ENCODE measurements at places on chromosomes 1 and 21.

GRCh38 chr1:185776522-185776921, 42.3 kb downstream of the HMCN1 start:
- DNase-seq = no peak

GRCh38 chr1:147542569-147542897, 1.2 kb downstream of the BCL9 start:
- no peak for DNase-seq

DNA sequence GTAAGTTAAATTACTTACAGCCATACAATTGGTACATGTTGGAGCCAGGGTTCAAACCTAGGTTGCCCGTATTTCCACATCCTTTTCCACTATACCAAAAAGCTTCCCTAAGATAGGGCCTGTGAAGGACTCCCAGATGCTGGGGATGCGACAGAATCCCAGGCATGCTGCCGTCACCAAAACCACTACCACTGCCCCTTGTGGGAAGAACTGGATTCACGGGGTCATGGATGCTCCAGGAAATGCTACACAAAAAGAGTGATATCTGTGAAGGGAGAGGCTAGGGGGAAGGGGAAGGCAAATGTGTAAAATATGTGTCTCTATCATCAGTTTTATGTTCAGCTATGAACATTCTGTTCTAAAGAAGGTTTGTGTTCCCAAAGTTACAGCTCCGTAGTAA, 133.9 kb upstream of the IVNS1ABP start:
- no peak for DNase-seq

GRCh38 chr1:203176273-203177035, 828 bp upstream of the MYBPH start:
- no peak for DNase-seq

- no peak for DNase-seq
These were observed 146.6 kb downstream of the FAM78B start for GRCh38 chr1:166020210-166020609.

DNA sequence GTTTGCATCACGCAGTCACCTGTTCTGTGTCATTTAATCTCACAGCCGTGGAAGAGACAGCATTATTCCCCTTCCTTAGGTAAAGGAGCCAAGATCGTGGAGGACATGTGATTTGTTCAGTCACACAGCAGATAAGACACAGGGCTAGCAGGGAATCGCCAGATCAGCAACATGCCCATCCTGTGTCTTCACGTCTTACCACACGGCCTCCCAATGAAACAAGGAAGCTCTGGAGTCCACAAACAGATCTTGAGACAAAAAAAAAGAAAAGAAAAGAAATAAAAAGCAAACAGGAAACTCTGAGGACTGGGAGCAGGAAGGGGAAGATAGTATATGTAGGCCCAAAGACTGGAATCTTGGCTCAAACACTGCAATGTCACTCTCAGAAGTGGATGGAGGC, 155.3 kb downstream of the ADSS2 start:
- DNase-seq = no peak

DNA sequence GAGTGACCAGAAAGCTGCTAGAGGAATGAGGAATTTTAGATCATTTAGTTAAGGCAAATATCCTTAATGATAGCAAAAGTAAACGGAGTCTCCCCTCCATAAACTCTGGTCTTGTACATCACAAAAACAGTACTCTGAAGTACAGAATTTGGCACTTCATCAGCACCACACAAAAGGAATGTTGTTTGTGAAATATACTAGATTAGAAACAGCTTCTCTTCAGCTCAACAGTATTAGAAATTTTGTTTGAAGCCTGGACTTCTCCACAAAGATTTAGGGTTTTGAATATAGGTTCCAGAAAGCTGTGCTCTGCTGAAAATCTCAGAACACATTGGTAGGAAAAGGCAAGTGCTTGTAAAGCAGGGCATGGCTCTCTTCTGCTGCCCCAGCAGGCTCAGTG, 135.1 kb upstream of the PTGFR start:
- peak; percentile 82 for DNase-seq

GRCh38 chr1:168734946-168735345, 5.9 kb upstream of the DPT start:
- DNase-seq = no peak

DNA sequence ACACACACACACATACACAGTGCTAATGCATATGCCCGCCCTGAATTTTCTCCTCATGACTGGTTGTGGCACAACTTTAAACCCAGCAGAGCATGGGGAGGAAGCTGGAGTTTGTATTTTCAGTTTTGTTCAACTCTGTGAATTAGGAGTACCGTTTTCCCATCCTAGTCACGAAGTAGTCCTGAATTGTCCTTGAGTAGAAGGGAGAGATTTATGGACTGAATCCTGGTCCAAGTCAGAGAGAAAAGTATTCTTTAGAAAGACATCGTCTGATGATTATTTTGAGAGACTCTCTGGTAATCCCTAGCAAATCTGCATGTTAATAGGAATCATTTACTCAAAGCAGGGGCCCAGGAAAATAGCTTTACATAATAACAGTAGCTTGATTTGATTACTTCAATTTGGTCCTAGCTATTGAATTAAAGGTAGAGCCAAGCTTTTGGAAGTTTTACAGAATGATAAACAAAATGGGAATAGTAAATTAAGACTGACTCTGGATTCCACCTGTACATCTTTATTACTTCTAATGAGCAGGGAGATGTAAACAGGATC, 60.5 kb upstream of the OLIG2 start:
- DNase-seq = no peak

DNA sequence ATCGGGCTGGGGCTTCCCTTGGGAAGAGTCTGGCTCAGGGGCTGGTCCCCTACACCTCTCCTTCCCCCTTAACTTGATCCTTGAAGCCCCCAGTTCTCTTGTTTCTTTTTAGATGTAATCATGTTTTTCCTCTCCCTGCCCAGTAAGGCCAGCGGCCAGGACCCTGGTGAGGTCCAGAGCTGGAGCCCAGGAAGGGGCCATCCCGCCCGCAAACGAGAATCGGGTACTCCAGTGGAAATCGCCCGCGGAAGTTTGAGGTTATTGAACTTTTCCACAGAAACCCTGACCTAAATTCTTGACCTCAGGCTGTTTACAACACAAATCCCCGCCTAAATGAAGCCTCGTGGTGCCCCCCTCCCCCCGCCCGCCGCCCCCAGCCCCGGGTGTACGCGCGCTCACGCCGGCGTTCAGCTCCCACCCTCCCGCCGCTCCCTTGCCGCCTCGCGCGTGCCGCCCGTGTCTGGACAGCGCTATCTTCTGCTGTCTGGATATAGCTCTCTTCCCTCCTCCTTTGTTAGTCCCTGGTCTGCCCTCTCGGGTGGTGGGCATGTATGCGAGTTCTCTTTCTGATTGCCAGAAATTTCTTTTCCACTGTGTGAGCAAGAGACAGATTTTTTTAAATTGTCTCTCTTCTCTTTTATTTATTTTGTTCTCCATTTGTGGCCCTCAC, 165.9 kb upstream of the CACNA1E start:
- no peak for DNase-seq

DNA sequence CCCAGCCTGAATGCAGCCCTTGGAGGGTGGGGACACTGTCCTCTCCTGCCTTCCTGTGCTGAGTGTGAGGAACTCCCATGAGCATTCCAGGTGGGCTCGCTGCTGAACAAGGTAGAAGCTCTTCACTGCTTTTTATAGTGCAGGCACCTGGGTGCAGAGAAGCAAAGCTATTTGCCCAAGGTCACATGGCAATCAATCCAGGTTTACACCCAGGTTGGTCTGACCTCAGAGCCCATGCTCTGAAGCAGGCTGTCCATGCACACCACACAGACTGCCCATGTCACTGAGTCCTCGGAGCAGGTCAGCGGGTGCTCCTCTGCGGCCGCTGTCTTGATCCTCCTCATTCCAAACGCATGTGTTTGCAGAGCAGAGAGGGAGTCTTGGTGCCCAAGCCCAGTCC, 323.4 kb upstream of the VAMP3 start:
- no peak for DNase-seq

DNA sequence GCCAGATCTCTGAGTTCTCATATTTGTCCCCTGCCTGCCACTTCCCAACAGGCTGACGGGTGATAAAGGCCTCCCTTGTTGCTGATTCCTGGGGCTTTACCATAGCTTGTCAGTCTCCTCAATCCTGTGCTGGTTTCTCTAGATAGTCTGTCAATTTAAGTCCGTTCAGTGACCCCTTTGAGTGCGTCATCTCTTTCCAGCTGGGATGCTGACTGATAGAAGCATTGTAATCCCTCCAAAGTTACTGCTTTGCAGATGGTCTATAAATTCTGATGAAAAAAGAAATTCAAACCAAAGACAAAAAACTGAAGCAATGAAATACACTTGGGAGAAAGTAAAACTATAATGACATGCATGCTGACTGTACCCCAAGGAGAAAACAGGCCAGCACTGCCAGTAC, 28.3 kb downstream of the RHOU start:
- DNase-seq = no peak

DNA sequence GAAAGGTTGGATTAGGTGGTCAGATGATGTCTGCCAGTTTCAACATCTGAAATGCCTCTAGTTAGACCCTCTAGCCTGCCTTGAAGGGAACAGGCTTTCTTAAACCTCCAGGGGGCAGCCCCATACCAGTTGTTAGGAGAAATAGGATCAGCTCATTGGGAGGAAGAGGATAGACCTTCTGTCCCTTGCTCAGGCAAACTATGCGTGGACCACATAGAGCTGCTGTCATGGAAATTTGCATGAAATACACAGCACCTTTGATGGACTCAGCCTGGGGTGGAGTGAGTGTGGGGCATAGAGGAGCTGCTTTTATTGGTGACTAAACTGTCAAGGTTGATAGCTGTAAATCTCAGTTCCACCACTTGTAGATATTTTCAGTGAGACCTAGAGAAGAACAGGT, 38.4 kb upstream of the SPAG17 start:
- no peak for DNase-seq

DNA sequence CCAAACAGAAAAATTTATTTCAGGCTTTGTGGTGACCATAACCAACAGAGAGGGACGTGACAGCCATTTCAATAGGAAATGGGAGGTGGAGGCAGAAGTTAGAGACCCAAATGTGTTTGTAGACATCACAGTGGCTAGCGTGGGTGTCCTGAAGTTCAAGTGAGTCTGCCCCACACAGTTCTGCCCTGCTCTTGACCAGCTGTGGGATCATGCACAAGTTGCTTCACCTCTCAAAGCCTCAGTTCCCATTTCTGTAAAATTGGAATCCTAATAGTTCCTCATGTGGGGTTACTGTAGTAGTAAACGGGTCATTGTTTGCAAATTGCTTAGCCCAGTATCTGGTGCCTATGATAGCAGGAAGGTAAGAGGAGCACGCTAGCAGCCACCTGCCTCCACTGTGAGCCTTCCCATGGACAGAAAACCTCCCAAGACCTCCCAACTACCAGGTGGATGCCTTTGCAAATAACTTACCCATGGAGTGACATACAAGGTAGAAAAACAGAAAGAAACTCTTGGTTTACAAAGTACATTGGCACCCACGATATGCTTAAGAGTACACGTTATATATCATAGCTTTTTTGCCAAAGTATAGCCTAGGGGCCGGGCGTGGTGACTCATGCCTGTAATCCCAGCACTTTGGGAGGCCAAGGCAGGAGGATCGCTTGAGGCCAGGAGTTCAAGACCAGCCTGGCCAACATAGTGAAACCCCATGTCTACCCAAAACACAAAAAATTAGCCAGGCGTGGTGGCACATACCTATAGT, 29.1 kb downstream of the FHAD1 start:
- DNase-seq = no peak

- DNase-seq = no peak
These were observed 35.5 kb downstream of the CACHD1 start for GRCh38 chr1:64505232-64505943.

DNA sequence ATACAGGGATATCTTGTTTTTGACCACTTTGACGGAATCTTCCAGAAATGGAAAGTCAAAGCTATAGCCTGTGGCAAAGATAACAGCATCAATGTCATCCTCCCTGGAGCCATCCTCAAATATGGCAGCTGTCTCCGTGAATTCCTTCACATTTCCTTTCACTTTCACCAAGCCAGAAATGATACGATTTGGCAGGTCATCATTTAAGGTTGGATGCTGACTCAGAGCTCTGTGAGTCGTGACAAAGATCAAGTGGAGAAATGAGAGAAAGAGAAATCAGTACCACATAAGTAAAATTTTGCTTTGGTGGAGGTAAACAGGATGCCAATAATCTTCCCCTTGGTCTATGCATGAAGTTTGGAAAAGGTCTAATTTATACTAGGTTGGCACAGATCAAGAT, 23.9 kb downstream of the FMO5 start:
- no peak for DNase-seq

- no peak for DNase-seq
These were observed 370.8 kb downstream of the AMY1C start for GRCh38 chr1:104120525-104120924.

DNA sequence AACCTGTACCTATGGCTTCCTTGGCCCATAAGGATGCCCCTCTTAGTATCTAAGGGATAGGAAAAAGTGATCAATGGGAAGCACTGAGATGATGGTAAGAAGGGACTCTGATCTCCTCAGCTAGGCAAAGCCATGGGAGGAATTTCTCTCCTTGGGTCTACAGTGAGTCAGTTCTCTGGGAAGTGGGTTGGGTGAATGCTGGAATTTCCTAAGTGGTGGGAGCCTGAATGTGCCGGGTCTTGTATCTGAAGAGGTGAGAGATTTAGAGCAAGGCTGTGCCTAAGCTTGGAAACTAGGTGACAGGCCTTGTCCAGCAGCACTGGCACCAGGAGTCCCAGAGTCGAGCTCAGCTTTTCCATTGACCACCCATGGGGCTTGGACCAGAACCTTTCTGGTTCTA, 96.3 kb upstream of the SLC2A1 start:
- no peak for DNase-seq

DNA sequence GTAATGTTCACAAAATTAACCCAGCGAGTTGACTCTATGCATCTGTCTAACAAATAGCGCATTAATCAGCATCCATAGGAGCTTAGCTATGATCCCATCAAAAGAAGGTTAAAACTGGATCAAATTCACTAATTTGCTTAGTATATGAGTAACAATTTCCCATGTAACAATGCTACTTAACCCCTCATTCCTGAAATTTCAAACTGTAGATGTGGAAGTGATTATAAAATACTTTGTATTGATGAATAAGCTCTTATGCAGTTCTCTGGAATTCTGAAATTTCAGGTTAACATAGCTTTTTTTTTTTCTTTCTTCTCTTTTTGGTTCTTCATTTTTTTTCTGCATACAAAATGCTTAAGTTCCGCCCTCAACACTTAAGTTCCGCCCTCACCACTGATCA, 1272.7 kb downstream of the KCNT2 start:
- no peak for DNase-seq

DNA sequence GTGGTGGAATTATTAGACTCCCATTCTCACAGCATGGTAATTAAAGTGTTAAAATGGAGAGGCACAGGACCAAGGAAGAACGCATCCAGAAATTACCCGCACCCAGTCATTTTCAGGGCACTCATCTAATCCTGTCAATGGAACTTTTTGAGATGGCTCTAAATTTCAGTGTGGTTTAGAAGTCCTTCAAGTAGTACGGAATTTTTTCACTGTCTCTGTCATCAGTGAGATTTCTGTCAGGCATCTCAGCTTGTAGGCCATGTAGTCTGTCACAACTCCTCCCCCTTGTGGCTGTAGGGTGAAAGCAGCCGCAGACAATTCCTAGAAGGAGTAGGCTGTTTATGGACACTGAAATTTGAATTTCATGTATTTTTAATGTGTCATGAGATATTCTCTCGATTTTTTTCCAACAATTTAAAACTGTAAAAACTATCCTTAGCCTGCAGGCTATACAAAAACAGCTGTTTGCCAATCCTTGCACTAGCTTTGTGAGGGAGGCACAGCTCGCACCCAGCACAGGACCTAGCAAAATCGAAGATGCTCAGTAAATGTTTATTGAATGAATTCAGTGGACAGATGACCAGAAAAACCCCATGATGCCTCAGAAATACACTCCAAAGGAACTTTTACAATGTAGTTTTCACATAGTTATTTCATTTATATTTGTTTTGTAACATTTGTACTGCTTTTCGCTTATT, 6.6 kb upstream of the NUP133 start:
- peak; percentile 70 for DNase-seq

- no peak for DNase-seq
These were observed 277.2 kb upstream of the VAMP3 start for GRCh38 chr1:7493711-7494454.

Measured in fibroblast of gingiva (primary cell).